RPMI8226 (cell line): ENCODE measurements at places on chromosomes 4 and X.

DNA sequence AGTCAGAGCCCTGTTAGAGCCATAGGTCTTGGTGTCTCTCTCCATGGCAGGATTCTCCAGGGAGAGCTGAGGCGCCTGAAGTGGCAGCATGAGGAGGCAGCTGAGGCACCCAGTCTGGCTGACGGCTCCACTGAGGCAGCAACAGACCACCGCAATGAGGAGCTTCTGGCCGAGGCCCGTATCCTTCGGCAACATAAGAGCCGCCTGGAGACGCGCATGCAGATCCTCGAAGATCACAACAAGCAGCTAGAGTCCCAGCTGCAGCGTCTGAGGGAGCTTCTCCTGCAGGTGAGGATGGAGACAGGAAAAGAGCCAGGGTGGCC lies 32.9 kb downstream of the TAF7L start:
- no peak for DNase-seq

DNA sequence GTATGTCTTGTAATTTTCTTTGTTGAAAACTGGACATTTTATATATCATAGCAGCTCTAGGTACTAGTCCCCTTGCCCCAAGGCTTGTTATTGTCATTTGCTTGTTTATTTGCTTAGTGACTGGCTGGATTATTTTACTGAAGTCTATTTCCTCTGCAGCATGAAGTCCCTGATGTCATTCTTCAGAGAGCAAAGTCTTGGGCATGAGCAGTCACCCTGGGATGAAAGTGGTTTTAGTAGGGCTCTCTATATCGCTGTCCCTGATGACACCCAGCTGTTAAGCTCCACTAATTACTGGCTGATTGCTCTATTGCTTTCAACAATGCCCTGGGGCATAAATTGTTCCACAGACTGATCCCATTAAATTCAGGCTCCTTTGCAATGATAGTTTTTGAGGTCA lies 113.5 kb upstream of the USP9X start:
- DNase-seq: no peak

DNA sequence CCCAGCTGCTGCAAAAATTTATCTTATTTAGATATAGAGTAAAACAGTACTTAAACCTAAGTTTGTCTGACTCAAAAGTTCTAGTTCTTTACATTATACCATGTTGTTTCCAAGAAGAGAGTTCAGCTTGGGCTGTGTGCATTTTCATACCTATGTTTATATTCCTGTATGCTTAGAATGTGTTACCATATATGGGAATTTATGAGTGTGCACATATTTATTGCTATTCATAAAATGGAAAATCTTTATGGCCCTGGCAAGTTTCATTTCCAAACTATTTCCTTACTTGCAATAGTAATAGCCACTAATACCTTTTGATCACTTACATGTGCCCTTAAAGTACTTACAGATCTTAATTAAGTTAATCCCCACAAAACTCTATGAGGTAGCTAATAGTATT lies 2.6 kb downstream of the HEPH start:
- DNase-seq: no peak

DNA sequence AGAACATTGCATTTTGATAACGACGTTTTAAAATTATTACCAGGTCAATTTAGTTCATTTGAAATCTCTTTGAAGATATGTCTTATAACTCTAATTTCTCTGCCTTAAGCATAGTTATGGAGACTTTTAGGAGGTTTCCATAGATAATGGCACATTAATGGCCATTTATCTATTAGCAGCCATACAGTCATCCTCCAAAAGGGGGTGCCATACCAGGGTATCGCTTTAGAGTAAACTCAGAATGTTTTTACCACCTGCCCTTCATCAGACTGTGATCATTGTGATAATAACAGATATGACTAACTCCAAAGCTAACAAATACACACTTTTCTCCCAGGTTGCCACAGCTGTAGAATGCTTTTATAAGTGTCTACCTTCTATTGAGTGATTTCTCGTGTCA lies 461.5 kb downstream of the FSTL5 start:
- no peak for DNase-seq

DNA sequence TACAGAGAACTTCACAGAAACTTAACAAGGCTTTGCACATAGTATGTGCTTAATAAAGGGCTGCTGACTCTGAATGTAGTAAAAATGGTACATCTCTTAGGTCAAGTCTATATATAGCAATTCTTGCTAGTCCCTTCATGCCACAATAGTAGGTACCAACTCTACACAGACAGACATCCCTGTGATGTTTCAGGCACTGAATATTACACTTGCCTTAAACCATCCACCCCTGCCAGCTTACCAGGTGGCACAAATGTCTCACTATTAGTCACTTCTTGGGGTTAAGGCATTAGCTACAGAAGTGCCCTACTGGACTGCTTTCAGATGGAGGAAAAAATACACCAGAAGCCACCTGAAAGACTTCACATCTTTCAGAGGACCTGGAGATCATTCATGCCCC lies 86.3 kb upstream of the CITED1 start:
- DNase-seq: no peak

GRCh38 chrX:101368800-101369199 lies 17.2 kb downstream of the BTK start:
- DNase-seq: no peak

DNA sequence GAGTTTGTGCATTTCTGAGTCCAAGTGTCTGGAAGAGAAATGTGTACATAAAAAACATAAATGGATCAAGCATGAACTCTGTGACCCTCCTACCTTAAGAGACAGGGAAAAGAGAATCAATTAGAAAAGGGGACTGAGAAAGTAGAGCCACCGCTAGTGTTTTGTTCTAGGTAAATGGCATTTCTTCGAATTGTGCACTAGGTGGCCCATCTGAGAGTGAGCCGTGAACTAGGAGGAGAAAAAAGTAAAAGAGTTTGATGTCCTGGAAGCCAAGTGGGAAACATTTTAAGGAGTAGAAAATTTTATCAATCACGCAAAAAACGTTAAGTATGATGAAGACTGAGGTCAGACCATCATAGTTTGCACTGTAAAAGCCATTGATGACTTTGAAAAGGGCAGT lies 55.1 kb downstream of the NAF1 start:
- no peak for DNase-seq

GRCh38 chr4:2096073-2096609 lies 37.0 kb downstream of the NAT8L start:
- DNase-seq: no peak

DNA sequence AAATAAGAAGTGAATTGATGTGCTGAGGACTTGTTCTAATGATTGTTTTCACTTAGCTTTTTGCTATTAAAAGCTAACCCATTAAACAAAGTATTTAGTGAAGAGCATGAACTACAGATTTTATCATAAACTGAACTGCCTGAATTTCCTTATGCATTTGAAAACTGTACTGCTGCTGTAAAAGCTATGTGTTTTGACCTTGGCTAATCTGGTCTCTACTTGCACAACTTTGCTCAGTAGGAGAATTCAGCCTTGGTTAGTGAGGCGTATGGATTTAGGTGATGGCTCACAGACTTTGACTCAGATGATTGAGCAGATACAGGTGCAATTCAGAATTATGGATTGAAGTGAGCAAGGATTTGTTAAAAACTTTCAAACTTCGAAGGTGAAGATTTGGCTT lies 38.7 kb upstream of the FAT1 start:
- DNase-seq: no peak
